ENCODE measurements at places on chromosomes 6 and 20. TPM values are rescaled to one million over a fixed set of nuclear protein-coding genes. Genes with fewer than 3 reads are reported as not detected.

Gene C6orf89
- 29.0 TPM for total RNA-seq

Gene JAG1
- total RNA-seq, result 67.7 TPM

Gene RREB1
- total RNA-seq, result 28.3 TPM

Gene DLK2
- 1.6 TPM for total RNA-seq

Gene GATA5
- total RNA-seq, result not detected

Gene PTCHD4
- total RNA-seq, result 1.4 TPM

Gene EDN3
- total RNA-seq, result 0.20 TPM

Gene PTK6
- not detected for total RNA-seq

GRCh38 chr6:34025112-34025807 lies 120.6 kb downstream of the GRM4 start:
- H3K4me3 ChIP-seq, result no peak overlapping the region
- no peak overlapping the region for H3K27ac ChIP-seq
- DNase-seq, result no peak
- H3K27me3 ChIP-seq, result peaks cover 2% of the 10 kb centered on the region

GRCh38 chr6:89927264-89927663 lies 33.0 kb downstream of the GJA10 start:
- peaks cover 24% of the 10 kb centered on the region for H3K4me1 ChIP-seq
- peaks cover 7% of the 10 kb centered on the region for H3K36me3 ChIP-seq
- H3K27ac ChIP-seq, result no peak overlapping the region

GRCh38 chr6:10177704-10178103 lies 237.2 kb downstream of the TFAP2A start:
- no peak overlapping the region for H3K27ac ChIP-seq
- no peak for DNase-seq
- no peaks in the 10 kb centered on the region for H3K27me3 ChIP-seq
- no peaks in the 10 kb centered on the region for H3K36me3 ChIP-seq
- H3K4me1 ChIP-seq, result peaks cover 2% of the 10 kb centered on the region
- H3K4me3 ChIP-seq, result no peak overlapping the region

GRCh38 chr6:14889188-14889587 lies 356.7 kb upstream of the JARID2 start:
- H3K36me3 ChIP-seq, result no peaks in the 10 kb centered on the region
- H3K4me3 ChIP-seq, result no peak overlapping the region
- H3K4me1 ChIP-seq, result peaks cover 25% of the 10 kb centered on the region
- no peak for DNase-seq
- H3K27me3 ChIP-seq, result no peaks in the 10 kb centered on the region
- no peak overlapping the region for H3K27ac ChIP-seq

GRCh38 chr6:101689156-101689555 lies 295.6 kb downstream of the GRIK2 start:
- no peak overlapping the region for H3K4me3 ChIP-seq
- H3K27ac ChIP-seq, result no peak overlapping the region
- H3K4me1 ChIP-seq, result no peaks in the 10 kb centered on the region
- no peaks in the 10 kb centered on the region for H3K27me3 ChIP-seq

DNA sequence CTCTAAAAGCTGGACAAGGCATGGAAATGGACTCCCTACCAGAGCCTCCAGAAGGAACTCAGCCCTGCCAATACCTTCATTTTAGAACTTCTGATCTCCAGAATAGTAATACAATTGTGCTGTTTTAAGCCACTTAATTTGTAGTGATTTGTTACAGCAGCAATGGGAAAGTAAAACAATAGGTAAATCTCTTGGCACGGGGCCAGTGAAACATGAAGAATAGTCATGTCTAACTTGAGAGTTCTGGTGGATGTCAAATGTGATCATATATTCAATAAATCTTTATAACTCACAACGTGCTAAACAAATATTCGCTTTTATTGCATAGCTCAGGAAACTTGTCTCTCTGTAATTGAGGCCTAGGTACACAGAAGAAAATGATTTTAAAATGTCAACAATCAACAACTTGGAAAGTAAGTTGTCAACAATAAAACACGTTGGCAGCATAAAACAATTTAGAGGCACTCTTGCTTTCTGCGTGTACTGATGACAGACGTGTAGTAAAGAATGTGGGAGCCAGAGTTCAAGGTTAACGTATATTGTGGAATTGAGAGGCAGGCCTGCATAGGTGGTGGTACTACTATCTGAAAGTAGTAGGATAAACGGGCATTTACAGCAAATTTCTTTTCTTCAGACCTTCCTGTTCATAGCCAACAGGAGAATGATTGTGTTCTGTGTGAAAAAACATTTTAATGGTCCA lies 140.5 kb upstream of the OPRM1 start:
- no peak overlapping the region for H3K4me3 ChIP-seq
- no peaks in the 10 kb centered on the region for H3K27me3 ChIP-seq
- no peak overlapping the region for H3K27ac ChIP-seq
- no peaks in the 10 kb centered on the region for H3K4me1 ChIP-seq

DNA sequence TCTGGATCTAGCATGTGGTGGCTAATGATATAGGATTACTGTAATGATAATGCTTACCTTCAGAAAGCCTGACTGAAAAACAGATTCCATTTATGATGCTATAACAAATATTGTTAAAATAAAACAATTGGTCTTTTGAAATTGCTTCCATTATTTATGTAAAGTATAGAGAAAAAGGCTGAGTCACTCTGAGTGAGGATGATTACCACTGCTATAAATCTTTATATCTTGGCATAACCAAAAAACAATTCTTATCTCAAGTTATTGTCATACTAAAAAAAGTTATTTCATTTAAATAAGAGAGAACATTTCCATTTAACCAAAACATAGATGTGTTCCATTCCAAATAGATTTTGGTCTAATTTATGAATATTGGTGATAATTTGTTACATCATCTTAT lies 53.0 kb upstream of the DST start:
- no peak overlapping the region for H3K4me3 ChIP-seq
- no peak for DNase-seq
- peaks cover 13% of the 10 kb centered on the region for H3K36me3 ChIP-seq
- no peaks in the 10 kb centered on the region for H3K27me3 ChIP-seq
- peak overlapping the region; percentile 35 for H3K27ac ChIP-seq

DNA sequence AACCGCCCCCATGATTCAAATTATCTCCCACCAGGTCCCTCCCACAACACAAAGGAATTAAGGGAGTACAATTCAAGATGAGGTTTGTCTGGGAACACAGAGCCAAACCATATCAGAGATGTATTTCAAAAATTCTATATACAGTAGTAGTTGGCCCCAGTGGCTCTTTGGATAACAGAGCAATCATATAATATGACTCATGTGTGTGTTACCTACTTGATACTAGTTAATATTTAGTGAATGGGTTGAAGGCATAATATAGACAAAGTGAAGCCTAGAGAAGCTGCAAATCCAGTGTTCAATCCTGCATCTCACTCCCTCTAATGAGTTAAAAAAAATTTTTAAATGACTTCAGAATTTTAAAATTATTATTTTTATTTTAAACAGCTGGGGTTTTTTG lies 43.2 kb downstream of the KAT14 start:
- no peaks in the 10 kb centered on the region for H3K27me3 ChIP-seq
- no peak overlapping the region for H3K27ac ChIP-seq
- peaks cover 4% of the 10 kb centered on the region for H3K4me1 ChIP-seq
- no peak overlapping the region for H3K4me3 ChIP-seq
- DNase-seq, result no peak

GRCh38 chr6:31736021-31736767 lies at the start of gene CLIC1:
TSS of gene CLIC1 (minus strand) at chr6:31736530. CDS start at chr6:31736300, 230 bp downstream.
- H3K27me3 ChIP-seq, result no peaks in the 10 kb centered on the region
- peak within 1 kb of the TSS; percentile 100 for H3K27ac ChIP-seq
- H3K36me3 ChIP-seq, result peaks cover 13% of the 10 kb centered on the region
- peak; percentile 54 for DNase-seq

- DNase-seq, result no peak
- H3K4me1 ChIP-seq, result no peaks in the 10 kb centered on the region
- no peaks in the 10 kb centered on the region for H3K27me3 ChIP-seq
- no peak overlapping the region for H3K27ac ChIP-seq
Measured at GRCh38 chr6:42032366-42032765, 18.0 kb upstream of the TAF8 start.

DNA sequence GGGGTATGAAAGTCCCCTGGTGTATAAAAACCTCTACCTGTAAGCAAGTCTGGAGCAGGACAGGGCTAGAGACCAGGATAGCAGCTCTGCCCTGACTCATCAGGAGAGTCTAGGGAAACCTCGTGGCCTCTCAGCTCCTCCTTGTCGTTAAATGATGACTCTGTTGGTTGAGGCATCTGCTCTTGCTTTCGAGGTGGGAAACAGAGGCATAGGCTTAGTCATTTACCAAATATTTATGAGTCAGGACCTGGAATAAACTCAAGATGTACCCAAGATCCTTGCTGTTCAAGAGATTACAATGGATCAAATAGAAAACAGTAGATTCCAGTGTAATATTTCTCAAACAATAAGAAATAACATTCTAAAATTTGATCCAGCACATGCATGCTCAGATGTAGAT lies 5.5 kb downstream of the MANBAL start:
- H3K4me1 ChIP-seq, result peaks cover 41% of the 10 kb centered on the region
- H3K36me3 ChIP-seq, result peaks cover 27% of the 10 kb centered on the region
- DNase-seq, result no peak
- H3K27me3 ChIP-seq, result no peaks in the 10 kb centered on the region
- H3K27ac ChIP-seq, result no peak overlapping the region

DNA sequence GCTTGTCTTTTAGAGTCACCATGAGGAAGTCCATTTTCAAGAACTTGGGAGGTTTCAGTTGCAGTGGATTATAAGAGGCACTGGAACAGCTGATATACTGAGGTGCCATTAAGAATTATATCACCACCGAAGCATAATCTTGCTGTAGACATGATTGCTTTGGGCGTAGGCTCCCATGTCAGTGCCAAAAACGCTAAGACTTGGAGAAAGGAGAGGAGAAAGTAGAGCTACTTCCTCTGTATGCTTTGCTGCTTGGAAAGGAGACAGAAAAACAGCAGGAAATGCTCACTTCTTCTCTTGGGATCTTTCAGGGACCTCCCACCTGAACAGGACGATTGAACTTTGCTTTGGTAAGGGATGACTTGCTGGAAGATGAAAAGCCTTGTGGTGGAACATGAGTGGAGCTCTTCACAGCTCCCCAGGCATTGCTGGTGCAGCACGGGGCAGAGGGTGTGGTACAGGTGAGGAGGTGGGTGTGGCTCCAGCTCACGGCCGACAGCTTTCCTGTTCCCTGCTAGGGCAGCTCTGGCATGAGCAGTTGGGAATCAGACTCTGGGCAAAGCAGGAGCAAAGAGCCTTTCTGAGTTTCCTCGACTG lies 190.4 kb upstream of the JAG1 start:
- H3K4me1 ChIP-seq, result no peaks in the 10 kb centered on the region
- H3K36me3 ChIP-seq, result no peaks in the 10 kb centered on the region
- DNase-seq, result no peak
- H3K27me3 ChIP-seq, result no peaks in the 10 kb centered on the region

GRCh38 chr6:83378621-83379388 lies 52.0 kb downstream of the ME1 start:
- no peaks in the 10 kb centered on the region for H3K4me1 ChIP-seq
- no peak overlapping the region for H3K27ac ChIP-seq
- no peaks in the 10 kb centered on the region for H3K36me3 ChIP-seq
- H3K27me3 ChIP-seq, result no peaks in the 10 kb centered on the region
- DNase-seq, result no peak

- H3K4me3 ChIP-seq, result no peak overlapping the region
- no peaks in the 10 kb centered on the region for H3K4me1 ChIP-seq
- no peaks in the 10 kb centered on the region for H3K27me3 ChIP-seq
- DNase-seq, result no peak
- H3K27ac ChIP-seq, result no peak overlapping the region
Measured at GRCh38 chr6:83292900-83293843, 100.0 kb downstream of the RWDD2A start.

DNA sequence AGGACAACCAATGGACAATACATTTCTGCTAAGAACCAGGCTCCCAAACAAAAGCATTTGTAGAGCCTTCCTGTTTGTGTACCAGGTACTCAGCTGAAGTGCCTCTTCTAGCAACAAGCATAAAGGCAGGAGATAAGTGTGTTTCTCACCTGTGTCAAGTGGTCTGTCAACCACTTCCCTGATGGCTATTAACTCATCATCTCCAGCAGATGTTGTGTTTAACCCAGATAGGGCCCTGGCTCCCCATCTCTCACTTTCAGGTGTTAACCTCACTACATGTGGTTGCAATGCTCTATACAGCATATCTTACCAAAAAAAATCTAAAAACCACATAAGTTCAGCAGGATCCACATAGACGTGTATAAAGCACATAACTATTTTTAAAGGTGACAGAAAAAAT lies 9.6 kb upstream of the IL17A start:
- no peaks in the 10 kb centered on the region for H3K4me1 ChIP-seq
- H3K27ac ChIP-seq, result no peak overlapping the region
- no peak for DNase-seq
- no peak overlapping the region for H3K4me3 ChIP-seq
- H3K36me3 ChIP-seq, result no peaks in the 10 kb centered on the region
- no peaks in the 10 kb centered on the region for H3K27me3 ChIP-seq

- no peak overlapping the region for H3K4me3 ChIP-seq
- H3K36me3 ChIP-seq, result no peaks in the 10 kb centered on the region
- H3K27ac ChIP-seq, result no peak overlapping the region
- no peak for DNase-seq
- H3K4me1 ChIP-seq, result peaks cover 6% of the 10 kb centered on the region
- H3K27me3 ChIP-seq, result no peaks in the 10 kb centered on the region
Measured at GRCh38 chr6:161372422-161372793, 98.5 kb upstream of the AGPAT4 start.

GRCh38 chr20:17833036-17833674 lies 133.4 kb downstream of the BANF2 start:
- no peak overlapping the region for H3K4me3 ChIP-seq
- no peak overlapping the region for H3K27ac ChIP-seq
- H3K4me1 ChIP-seq, result peaks cover 28% of the 10 kb centered on the region
- DNase-seq, result no peak
- no peaks in the 10 kb centered on the region for H3K36me3 ChIP-seq

- no peak overlapping the region for H3K4me3 ChIP-seq
- no peak for DNase-seq
- H3K27me3 ChIP-seq, result no peaks in the 10 kb centered on the region
- H3K27ac ChIP-seq, result no peak overlapping the region
- peaks cover 8% of the 10 kb centered on the region for H3K4me1 ChIP-seq
- no peaks in the 10 kb centered on the region for H3K36me3 ChIP-seq
Measured at GRCh38 chr6:169189182-169189581, 64.5 kb downstream of the THBS2 start.

GRCh38 chr6:165695722-165696515 lies 32.9 kb upstream of the PDE10A start:
- DNase-seq, result no peak
- peaks cover 5% of the 10 kb centered on the region for H3K36me3 ChIP-seq
- no peaks in the 10 kb centered on the region for H3K27me3 ChIP-seq
- no peaks in the 10 kb centered on the region for H3K4me1 ChIP-seq
- H3K27ac ChIP-seq, result no peak overlapping the region
- no peak overlapping the region for H3K4me3 ChIP-seq

All from neural crest cell (in vitro differentiated cells).